Activated T-cell treated with anti-CD3 and anti-CD28 coated beads, Interleukin-2, amount 50 U/mL, for 48 hours (primary cell): ENCODE measurements at places on chromosomes 7 and 10.

- DNase-seq = no peak
These were observed 46.6 kb upstream of the ARHGAP12 start for GRCh38 chr10:31975157-31975765.

DNA sequence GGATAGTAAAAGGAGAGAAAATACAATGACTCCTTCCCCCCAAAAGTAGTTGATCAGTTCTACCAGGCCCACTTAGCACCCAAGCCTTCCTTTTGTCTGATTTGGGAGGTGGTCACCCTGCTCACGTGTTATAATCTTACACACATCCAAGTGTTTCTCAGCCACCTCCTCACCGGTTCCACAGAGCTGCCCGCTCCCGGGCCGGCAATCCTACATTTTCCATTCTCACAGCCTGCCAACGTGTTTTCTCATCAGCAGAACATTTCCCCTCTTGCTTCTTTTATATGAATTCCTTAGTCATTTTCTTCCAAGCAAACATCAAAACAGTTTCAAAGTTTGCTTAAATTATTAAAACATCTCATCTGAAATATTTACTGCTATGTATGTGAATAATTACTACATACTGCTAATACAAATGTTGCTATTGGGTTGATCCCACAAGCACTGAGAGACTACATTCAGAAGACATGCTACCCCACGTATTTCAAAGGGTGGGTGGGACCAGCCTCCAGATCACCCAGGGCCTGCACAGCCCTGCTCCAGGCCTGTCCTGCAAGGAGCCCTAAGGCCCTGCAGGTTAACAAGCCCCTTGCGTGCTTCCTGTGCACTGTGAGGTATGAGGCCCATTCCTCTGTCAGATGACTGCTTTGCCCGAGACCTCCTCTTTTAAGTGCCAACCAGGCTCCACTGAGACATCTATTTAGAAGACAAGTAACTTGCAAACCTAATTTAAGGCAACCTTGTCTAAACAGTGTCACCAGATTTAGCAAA lies 75.3 kb downstream of the GRB10 start:
- DNase-seq = no peak

- DNase-seq = no peak
These were observed 38.0 kb downstream of the PDE1C start for GRCh38 chr7:32032211-32032610.

DNA sequence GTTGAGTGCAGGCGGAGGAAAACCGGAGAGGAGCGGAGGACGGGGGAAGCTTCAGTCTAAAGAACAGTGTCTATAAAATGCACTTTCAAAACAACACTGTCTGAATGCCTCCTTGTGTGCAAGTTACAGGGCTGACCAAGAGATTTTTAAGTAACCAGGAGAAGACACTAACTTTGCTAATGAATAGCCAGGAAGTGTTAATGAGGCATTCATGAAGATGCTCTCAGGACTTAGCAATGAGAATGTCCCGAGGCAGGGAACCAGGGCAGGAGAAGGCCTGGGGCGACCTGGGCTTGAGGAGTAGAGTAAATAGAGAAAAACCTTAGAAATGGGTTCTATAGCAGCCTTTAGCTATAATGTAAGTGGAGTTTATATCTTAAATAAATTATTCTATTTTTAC lies 312.1 kb downstream of the SKIDA1 start:
- DNase-seq = no peak

DNA sequence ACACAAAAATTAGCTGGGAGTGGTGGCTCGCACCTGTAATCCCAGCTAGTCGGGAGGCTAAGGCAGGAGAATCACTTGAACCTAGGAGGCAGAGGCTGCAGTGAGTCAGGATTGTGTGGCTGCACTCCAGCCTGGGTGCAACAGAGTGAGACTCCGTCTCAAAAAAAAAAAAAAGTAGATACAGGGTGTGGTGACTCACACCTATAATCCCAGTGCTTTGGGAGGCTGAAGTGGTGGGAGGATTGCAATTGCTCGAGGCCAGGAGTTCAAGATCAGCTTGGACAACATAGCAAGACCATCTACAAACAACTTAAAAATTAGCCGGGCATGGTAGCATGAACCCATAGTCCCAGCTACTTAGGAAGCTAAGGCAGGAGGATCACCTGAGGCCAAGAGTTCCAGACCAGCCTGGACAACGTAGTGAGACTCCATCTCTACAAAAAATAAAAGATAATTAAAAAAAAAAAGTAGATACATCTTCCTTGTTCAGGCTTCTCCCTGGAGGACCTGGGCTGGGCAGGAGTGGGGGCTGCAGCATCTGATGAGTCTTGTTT lies 2.0 kb downstream of the MOSPD3 start:
- no peak for DNase-seq

- no peak for DNase-seq
These were observed 266.0 kb downstream of the BBS9 start for GRCh38 chr7:33395340-33395739.

DNA sequence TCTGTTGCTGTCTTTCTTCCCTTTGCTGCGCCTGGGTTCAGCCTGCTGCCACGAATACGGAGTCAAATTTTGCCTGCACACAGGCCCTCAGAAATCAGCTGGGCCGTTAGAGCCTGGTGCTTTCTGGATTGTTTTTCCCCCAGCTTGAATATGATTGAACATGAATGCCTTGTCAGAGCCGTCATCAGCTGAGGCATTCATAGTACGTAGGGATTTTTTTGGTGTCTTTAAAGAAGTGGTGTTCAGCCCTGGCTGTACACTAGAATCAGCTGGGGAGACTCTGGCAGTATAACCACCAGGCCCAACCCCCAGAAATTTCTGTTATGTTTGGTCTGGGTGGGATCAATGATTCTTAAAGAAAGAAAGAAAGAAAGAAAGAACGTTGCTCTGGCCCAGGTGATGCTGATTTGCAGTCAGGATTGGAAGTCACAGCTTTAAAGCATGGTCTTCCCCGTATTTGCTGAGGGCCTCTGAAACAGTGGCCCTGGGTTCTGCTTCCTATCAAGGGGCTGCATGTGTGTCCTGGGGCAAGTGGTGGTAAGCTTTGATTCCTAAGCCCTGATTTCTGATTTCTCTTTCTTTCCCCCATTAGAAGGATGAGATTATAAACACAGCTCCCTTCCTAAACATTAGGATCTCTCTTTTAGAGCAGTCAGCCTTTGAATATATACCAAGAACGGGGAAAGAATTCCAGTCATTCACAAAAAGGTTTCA lies 24.7 kb downstream of the NUB1 start:
- DNase-seq = no peak
